ENCODE measurements at places on chromosomes 12 and 14. TPM values are rescaled to one million over a fixed set of nuclear protein-coding genes. Genes with fewer than 3 reads are reported as not detected.

GRIN2B gene
- total RNA-seq = 2.4 TPM

PDE3A gene
- total RNA-seq = 0.97 TPM

DNA sequence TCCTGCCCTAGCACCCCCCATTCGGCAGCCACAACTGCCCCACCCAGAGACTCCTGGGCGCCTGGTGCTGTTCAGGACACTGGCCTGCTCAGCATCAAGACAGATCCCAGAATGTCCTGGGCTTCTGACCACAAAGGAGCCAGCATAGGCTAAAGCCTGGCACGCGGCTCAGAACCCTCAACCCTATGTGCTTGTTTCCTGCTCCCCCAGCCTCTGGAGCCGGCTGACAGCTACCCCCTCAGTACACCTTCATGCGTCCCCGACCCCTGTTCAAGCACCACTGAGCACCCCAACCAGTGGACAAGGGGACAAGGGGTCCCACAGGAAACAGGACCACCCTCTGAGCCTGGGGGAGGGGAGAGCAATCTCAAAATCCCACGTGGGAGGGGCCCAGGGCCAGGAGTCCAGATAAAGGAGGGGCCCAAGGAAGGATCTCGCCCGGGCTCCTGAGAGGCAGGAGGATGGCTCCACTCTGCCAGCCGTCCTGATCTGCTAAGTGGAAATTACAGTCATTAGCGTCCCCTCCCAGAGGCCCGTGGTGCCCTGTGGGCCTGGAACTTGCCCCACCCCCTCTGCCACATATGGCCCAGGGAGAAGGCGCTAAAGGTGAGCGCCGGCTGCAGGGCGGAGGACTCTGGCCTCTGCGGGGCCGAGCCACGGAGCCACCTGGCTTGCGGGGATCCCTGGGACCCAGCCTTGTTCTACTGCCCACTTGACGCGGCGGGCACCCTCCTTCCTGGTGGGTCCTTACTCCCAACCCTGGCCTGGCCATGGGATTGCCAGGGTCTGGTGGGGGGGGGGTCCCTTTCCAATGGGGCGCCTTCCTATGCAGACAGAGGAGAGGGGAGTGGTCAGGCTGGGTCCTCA lies 27.2 kb upstream of the GPR132 start:
- peaks cover 12% of the 10 kb centered on the region for H3K36me3 ChIP-seq
- H3K27me3 ChIP-seq = peaks cover 19% of the 10 kb centered on the region
- no peak overlapping the region for H3K27ac ChIP-seq
- DNase-seq = no peak
- H3K4me3 ChIP-seq = peak overlapping the region; percentile 87

DNA sequence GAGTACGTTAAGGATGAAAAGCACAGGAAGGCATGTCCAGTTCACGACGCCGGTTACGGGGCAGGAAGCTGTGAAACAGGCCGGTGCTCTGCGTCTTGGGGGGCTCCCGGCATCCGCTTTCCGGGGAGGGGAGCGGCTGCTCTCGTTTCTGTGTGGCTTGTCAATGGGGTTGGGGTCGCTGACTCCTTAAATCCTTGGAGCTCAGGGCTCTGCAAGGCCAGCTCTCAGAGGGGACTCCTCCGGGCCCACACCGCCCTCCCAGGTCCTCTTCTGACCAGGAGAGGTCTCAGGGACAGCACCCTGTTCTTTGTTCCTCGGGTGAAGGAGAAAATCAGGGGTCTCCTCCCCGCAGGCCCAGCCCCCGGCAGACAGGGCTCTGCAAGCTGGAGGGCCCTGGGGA lies 78.1 kb downstream of the GALNT9 start:
- no peak for DNase-seq
- peaks cover 6% of the 10 kb centered on the region for H3K27me3 ChIP-seq
- H3K4me1 ChIP-seq = no peaks in the 10 kb centered on the region
- H3K4me3 ChIP-seq = no peak overlapping the region
- H3K36me3 ChIP-seq = no peaks in the 10 kb centered on the region

- no peak for DNase-seq
- no peaks in the 10 kb centered on the region for H3K36me3 ChIP-seq
- no peaks in the 10 kb centered on the region for H3K27me3 ChIP-seq
- H3K4me1 ChIP-seq = peaks cover 12% of the 10 kb centered on the region
- no peak overlapping the region for H3K27ac ChIP-seq
- no peak overlapping the region for H3K4me3 ChIP-seq
These were observed 15.4 kb upstream of the EGLN3 start for GRCh38 chr14:33966276-33966675.

GRCh38 chr12:103908877-103909276 lies 21.3 kb upstream of the HSP90B1 start:
- H3K27me3 ChIP-seq = peaks cover 6% of the 10 kb centered on the region
- DNase-seq = no peak
- no peak overlapping the region for H3K4me3 ChIP-seq
- H3K4me1 ChIP-seq = peaks cover 7% of the 10 kb centered on the region

DNA sequence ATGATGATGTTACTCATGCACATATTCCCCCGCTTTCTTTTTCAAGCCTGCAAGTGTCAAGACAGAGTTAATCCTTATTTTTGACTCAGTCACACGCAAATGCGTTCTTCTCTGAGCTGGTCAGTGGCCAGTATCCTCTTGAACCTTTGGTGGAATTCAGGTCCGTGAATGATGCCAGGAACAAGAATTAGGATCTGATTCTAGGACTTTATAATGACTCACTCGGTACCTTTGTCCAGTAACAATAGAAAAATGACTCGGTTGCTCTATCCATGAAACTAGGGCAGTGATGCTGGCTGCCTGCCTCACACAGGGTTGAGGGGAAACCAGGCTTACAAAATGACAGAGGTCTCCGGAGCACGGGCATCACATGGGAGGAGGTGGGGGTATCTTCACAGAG lies 185.8 kb upstream of the NUDT4 start:
- no peaks in the 10 kb centered on the region for H3K27me3 ChIP-seq
- H3K4me1 ChIP-seq = no peaks in the 10 kb centered on the region
- H3K27ac ChIP-seq = no peak overlapping the region
- DNase-seq = no peak
- H3K4me3 ChIP-seq = no peak overlapping the region

DNA sequence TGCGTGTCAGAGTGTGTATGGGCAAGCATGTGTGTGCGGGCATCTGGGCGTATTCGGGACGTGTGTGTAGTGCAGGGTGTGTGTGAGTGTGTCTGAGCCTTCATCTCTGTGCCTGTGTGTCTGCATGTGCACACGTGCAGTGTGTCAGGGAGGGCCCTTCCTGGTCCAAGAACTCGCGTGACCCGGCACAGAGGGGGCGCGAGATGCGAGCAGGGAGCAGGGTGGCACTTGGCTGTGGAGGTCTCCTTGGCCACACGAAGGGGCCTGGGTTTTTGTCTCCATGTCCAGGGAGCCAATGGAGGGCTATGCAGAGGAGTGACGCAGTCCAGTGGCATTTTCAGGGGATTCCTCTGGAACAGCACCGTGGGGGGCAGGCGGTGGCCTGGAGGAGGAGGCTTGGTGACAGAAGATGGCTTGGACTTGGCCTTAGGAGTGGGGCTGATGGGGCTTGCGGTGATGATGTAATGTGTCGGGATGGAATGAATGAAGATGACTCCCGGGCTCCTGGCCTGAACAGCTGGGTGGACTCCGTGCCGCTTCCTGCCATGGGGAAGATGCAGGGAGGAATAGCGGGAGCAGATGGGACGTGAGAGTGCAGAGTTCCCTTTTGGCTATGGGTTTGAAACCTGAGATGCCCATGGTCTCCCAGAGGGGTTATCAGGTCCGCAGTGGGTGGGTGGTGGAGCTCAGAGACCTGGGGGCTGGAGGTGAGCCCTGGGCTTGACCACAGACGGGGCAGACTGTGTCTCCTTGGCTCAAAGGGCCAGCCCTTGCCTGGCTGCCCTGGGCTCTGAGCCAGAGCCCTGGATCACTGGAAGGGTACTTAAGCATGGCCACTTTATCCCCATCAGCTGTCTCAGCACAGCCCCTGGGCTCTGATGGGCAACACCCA lies 208.3 kb downstream of the PHETA1 start:
- H3K27ac ChIP-seq = no peak overlapping the region
- no peaks in the 10 kb centered on the region for H3K4me1 ChIP-seq
- no peaks in the 10 kb centered on the region for H3K36me3 ChIP-seq
- peaks cover 5% of the 10 kb centered on the region for H3K27me3 ChIP-seq

- H3K27me3 ChIP-seq = peaks cover 1% of the 10 kb centered on the region
- peaks cover 14% of the 10 kb centered on the region for H3K4me1 ChIP-seq
- no peak overlapping the region for H3K4me3 ChIP-seq
- DNase-seq = no peak
These were observed 44.5 kb upstream of the ESRRB start for GRCh38 chr14:76331328-76332011.

- H3K4me1 ChIP-seq = no peaks in the 10 kb centered on the region
- no peak overlapping the region for H3K27ac ChIP-seq
- H3K36me3 ChIP-seq = no peaks in the 10 kb centered on the region
- DNase-seq = no peak
- H3K27me3 ChIP-seq = no peaks in the 10 kb centered on the region
- H3K4me3 ChIP-seq = no peak overlapping the region
These were observed 7.8 kb upstream of the DTD2 start for GRCh38 chr14:31465111-31465510.

Data from endothelial cell (in vitro differentiated cells).